Hypothalamus (tissue), 51 donors: ENCODE measurements at places on chromosomes 16 and 17.

GRCh38 chr17:50642071-50642721 is 7.5 kb downstream of the ABCC3 start:
- DNase-seq, result no peak

DNA sequence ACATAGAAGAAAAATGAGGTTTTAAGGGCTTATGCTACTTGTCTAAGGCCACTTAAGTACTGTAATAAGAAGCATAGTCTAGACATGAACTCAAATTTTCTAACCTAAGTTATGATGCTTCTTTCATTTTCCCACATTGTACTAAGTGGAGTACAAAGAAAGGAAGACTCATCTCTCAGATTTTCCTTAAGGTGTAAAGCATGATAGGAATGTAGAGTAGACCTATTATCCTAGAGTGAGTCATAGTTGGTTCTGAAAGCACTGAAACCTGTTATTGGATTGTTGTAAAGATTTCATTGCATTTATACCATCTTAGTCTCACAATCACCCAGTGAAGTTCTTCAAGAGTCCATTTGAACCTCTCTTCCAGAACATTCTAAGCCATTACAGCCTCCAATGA is 343.8 kb downstream of the TOX3 start:
- DNase-seq, result no peak

GRCh38 chr17:82117139-82118090 is 19.4 kb upstream of the FASN start:
- DNase-seq, result no peak

DNA sequence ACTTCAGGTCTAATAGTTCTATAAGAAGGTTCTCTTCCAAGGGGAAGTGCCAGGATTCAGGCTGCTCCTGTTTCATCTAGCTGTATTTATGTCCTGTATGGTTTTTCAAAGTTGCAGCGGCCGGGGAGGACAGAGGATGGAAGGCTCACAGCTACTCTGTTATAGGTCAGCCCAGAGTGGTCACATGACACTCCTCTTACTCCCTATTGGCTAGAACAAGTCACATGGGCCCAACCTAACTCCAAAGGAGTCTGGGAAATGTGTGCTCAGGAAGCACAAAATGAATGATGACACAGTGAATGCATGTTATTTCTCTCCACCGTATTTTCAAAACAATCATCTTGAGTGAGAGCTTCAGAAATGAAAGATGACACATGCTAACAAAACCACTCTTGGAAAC is 645.1 kb upstream of the RBFOX1 start:
- DNase-seq, result no peak

- no peak for DNase-seq
These were observed 211.1 kb upstream of the CHMP6 start for GRCh38 chr17:80780381-80781198.

DNA sequence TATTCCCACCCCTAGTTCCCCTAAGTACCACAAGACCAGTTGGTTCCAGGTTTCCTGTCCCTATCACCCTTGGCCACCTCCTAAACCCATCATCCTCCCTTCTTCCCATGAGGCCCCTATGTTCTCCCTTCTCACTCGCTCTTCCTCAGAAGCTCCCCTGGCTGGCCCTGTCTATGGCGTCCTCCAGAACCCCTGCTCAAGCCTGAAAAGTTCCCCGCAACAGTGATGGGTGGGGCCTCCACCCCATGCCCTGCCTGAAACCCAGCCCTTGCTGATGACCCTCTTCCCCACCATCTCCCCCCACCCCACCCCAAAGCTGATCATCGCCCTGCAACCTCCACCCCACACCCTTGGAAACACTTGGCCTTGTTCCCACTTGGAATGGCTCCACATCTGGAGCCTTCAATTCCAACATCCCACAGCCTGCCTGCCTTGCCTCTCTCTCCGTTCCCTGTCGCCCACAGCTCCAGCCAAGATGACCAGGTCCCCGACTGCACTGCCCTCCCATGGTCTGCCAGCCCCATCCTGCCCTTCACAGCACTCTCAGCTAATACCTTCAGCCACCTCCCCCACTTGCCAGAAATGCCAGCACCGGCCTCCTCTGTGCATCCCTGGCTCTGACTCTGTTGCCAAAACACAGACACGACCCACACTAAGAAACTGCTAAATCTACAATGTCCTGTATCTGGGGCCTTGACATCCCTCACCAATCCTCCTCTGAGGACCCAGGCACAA is 10.5 kb downstream of the OSBPL7 start:
- no peak for DNase-seq

DNA sequence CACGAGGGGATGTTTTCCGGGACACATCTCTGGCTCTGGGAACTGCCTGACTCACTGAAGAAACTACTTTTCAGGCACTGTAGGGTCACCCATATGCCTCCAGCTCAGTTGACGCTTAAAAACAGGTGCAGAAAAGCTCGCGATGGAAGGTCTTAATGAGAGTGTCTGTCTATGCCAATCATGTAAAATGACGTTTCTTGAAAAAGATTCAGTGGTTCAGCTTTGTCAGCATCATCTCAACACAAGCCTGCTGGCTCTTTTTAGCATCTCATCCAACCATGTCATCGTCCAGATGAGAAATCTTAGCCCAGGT is 27.5 kb downstream of the OR1D5 start:
- DNase-seq, result no peak

GRCh38 chr16:59213952-59214351 is 479.8 kb upstream of the GOT2 start:
- DNase-seq, result no peak

GRCh38 chr17:44115585-44116415 is 7.6 kb downstream of the HDAC5 start:
- DNase-seq, result no peak

- no peak for DNase-seq
These were observed 17.2 kb downstream of the METRNL start for GRCh38 chr17:83096401-83097224.

GRCh38 chr17:82399601-82400101 is 18.5 kb upstream of the HEXD start:
- DNase-seq, result no peak

- DNase-seq, result no peak
These were observed 147.2 kb downstream of the UTP18 start for GRCh38 chr17:51407576-51407975.

- no peak for DNase-seq
These were observed 1695.2 kb downstream of the TP53TG3F start for GRCh38 chr16:35154627-35155026.

DNA sequence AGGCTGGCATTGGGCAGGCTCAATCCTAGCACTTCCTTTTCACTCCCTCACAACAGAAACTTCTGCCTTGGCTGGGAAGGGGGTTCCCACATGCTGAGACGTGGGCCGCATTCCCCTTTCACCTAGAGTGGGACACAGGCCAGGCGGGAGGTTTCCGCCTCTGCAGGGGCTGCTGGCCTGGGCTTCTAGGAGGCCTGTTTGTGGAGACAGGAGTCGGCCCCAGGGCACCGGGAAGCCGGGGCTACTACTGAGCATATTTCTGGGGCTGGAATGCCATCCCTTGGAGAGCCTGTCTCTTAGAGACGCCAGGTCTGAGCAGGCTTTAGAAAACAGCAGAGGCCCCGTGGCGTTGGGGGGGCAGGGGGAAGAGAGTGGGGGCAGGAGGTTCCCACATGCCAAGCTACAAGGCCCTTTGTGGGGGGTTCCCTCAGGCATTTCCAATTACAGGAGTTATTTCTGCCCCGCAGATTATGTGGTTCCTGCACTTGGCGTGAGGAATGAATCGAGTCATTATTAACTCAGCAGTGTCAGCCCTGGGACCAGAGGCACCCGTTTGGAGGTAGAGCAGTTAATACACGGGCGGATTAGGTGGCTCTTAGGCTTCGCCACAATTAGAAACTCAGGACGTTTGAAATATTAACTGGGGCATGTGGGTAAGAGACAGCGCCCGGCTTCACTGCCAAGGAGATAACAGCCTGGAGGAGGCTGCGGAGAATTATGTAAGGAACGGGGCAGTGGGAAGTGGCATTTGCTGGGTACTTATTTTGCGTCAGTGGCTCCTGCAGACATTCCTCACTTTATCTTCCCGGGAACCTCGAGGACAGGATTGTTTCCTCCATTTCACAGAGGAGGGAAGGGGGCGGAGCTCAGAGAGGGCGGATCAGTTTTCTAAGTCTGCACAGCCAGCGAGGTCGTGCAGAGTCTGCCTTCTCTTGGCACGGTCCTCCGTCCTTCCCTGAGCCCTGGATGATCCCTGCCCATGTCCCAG is 162.5 kb downstream of the MAF start:
- peak; percentile 53 for DNase-seq

- DNase-seq, result no peak
These were observed 26.8 kb upstream of the HOXB13 start for GRCh38 chr17:48755356-48755755.

DNA sequence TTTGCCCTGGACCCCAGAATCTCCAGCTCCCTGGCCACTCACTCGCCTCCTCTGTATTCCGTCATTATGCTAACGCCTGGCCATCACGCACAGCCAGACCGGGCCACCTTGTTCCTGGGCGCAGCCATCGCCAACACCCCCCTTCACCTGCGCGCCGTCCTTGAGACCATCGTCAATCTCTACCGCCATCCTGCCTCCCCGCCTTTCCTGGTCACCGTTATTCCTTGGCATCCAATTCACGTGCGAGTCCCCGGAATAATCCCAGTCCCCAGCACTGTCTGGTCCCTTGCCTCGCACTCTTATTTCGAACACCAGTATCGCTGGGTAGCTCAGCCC is 541 bp downstream of the VKORC1 start:
- DNase-seq, result no peak

GRCh38 chr16:58126451-58126961 is 2.7 kb downstream of the CFAP20 start:
- DNase-seq, result no peak

DNA sequence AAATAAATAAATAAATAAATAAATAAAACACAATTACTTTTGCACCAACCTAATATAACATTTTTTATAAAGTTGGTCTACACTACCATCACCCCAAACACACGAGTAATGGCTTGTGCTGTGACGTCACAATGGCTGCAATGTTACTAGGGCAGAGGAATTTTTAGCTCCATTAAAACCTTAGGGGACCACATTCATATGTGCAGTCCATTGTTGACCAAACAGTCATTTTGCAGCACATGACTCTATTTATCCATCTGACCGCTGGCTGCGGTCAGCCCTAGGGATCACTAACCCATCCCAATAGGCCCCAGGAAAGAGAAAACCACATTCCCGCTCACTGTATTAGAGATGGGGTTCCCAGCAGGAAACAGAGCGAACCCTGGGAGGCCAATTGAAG is 9.6 kb downstream of the CDH5 start:
- DNase-seq, result no peak

- DNase-seq, result no peak
These were observed 14.9 kb upstream of the HS3ST4 start for GRCh38 chr16:25676820-25677219.

DNA sequence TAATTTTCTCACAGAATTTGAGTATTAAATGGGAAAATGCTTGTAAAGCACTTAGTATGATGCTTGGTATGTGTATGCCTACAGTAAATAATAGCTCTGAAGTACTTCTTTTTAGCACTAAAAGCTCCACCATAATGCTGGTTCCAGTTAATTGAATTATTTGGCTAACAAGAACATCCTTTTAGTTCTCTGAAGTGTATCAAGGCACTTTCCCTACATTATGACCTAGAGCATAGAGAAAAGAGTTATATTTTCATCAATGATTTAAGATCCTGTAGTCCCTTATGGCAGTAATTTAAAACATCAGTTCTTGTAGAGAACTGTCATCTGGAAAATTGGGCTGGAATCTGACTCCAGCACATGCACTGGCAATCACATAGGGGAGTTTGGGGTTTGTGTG is 21.9 kb upstream of the PHAF1 start:
- DNase-seq, result no peak

DNA sequence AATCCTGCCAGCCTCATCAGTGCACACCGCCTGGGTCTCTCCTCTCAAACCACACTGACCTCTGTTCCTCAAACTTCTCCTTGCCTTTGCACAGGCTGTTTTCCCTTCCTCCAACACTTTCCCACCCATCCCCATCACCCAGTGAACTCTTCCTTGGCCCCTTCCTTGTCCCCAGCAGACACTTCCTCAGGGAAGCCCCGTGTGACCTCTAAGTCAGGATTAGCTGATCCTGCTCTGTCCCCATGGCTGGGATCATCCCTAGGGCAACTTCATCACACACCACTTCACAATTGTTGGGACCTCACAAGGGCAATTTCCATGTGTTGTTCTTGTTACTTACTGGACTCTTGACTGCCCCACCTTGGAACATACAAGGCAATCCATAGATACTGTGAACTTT is 67.8 kb downstream of the WSB1 start:
- no peak for DNase-seq

DNA sequence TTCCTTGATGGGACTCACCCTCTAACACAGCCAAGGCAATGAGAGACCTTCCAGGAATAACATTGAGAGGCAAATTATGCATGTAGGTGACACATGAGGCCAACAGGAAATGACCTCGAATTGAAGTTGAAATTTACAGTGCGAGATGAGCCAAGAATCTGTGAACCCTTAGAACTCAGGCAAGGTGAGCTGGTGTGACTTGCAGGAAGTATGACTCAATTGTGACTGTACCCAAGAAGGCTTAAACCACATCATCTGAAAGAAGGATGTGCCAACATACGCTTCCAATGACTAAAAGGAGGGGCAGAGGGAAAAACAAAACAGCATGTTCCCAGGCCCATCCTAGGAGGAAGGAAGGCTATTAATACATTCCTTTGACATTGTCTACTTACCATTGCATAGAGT is 44.8 kb downstream of the PITPNC1 start:
- DNase-seq, result no peak
